Colonic mucosa (tissue), 4 donors: ENCODE measurements at places on chromosomes 4 and X. TPM values are rescaled to one million over a fixed set of nuclear protein-coding genes. Genes with fewer than 3 reads are reported as not detected.

DNA sequence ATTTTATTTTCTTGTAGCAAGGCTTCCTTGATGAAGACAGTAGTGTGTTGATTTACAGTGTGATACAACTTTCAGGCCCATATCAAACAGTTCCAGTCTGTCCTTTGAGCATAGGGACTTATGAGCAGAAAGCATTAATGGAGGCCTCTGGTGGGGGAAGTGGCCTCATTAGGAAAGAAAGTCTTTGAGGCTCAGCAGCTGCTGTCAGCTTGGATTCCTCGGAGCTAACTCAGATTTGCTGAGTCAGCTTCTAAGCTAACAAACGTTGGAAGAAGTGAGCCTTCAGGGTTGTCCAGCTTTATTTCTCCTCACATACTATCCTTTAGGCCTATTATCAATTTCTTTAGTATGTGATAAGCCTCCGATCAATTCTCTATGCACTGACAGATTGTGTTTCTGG is 15.8 kb upstream of the SFRP2 start:
- no peak overlapping the region for H3K4me3 ChIP-seq
- H3K27me3 ChIP-seq, result no peaks in the 10 kb centered on the region
- DNase-seq, result no peak
- H3K4me1 ChIP-seq, result no peaks in the 10 kb centered on the region
- no peak overlapping the region for H3K27ac ChIP-seq

Gene WDR17
- 1.6 TPM for total RNA-seq

- H3K27ac ChIP-seq, result no peak overlapping the region
- H3K27me3 ChIP-seq, result no peaks in the 10 kb centered on the region
- H3K4me3 ChIP-seq, result no peak overlapping the region
- no peaks in the 10 kb centered on the region for H3K4me1 ChIP-seq
- DNase-seq, result no peak
These were observed 26.1 kb downstream of the PDGFC start for GRCh38 chr4:156945532-156945931.

GRCh38 chrX:134718105-134718965 is 60.1 kb upstream of the PLAC1 start:
- no peak overlapping the region for H3K4me3 ChIP-seq
- no peaks in the 10 kb centered on the region for H3K27me3 ChIP-seq
- H3K27ac ChIP-seq, result no peak overlapping the region
- no peaks in the 10 kb centered on the region for H3K36me3 ChIP-seq
- no peak for DNase-seq
- H3K4me1 ChIP-seq, result no peaks in the 10 kb centered on the region

Gene PRSS48
- not detected for total RNA-seq

Gene GUCY2F
- total RNA-seq, result not detected

GRCh38 chrX:38973322-38973721 is 172.1 kb downstream of the MID1IP1 start:
- H3K4me1 ChIP-seq, result no peaks in the 10 kb centered on the region
- no peak overlapping the region for H3K27ac ChIP-seq
- DNase-seq, result no peak
- no peaks in the 10 kb centered on the region for H3K36me3 ChIP-seq
- H3K27me3 ChIP-seq, result no peaks in the 10 kb centered on the region
- H3K4me3 ChIP-seq, result no peak overlapping the region

DNA sequence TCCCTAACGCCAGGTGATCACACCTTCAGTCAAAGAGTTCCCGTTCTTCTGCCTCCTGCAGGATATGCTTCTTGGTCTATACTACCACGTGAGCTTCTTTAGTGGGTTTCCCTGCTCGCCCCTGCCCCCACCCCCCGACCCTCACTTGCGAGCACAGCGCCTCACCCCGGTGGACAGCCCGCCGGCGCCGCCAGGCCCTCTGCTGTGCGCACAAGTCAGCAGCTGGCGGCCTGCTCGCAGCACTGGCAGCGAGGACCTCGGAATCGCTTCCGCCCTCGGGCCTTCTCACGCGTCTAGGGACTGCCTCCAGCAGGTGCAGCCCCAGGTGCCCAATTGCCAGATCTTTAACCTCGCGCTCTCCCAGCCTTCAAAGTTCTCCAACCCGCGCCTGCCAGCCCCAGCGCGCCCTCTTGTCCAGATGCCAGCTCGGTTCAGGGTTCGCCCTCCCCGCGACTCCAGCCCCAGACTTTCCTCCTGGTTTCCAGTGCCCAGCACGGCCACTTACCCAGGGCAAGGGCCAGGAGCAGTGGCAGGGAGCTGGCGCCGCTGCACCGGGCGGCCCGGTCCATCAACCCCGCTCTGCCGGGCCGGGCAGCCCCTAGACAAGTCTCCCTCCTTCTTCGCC is 454 bp downstream of the BTC start:
- peak overlapping the region; percentile 53 for H3K4me3 ChIP-seq
- H3K27me3 ChIP-seq, result no peaks in the 10 kb centered on the region
- peak overlapping the region; percentile 69 for H3K27ac ChIP-seq
- H3K4me1 ChIP-seq, result no peaks in the 10 kb centered on the region
- H3K36me3 ChIP-seq, result no peaks in the 10 kb centered on the region
- peak; percentile 76 for DNase-seq

Gene RPA4
- total RNA-seq, result 1.0 TPM
